HS-27A (cell line): ENCODE measurements at places on chromosomes 16 and 17.
A peak's percentile ranks its signal among the peaks of the same experiment; 100 is the strongest.

GRCh38 chr17:57486882-57487301 lies 230.6 kb downstream of the MSI2 start:
- DNase-seq: no peak

GRCh38 chr17:60720763-60721531 lies 43.3 kb downstream of the BCAS3 start:
- DNase-seq: peak; percentile 20

GRCh38 chr17:49384951-49385350 lies 22.9 kb upstream of the ZNF652 start:
- DNase-seq: no peak

DNA sequence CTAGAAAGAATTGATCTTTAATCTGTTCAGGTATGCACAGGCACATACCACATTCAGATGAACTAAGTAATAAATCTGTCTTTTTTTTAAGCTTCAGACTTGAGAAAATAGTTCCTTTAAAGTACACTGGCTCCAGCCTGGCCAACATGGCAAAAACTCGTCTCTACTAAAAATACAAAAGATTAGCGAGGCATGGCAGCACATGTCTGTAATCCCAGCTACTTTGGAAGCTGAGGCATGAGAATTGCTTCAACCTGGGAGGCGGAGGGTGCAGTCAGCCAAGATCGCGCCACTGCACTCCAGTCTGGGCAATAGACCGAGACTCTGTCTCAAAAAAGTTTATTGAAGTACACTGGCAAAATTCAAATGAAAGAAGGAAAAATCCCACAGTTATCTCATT lies 111.0 kb upstream of the NETO2 start:
- DNase-seq: no peak

GRCh38 chr17:5121186-5121841 lies 5.5 kb downstream of the USP6 start:
- DNase-seq: no peak

GRCh38 chr16:83973581-83974385 lies 5.7 kb downstream of the NECAB2 start:
- no peak for DNase-seq

DNA sequence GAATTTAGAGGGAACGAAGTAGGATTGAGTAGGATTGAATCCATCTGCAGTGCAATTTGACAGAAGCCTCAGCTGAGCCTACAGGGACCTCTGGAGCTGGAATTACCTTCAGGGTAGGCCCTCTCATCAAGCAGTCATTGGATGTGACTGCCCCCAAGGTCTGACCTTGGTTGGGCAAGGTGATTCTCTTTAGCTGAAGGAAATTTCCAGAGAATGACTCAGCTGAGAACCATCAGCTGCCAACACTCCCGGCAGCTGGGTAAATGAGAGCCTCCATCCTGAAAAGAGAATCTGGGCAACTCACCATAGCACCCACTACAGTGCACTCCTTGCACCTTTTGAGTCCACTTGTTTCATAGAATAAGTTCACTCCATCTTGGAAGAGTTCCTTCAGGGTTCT lies 113.5 kb upstream of the MED13 start:
- DNase-seq: no peak

- no peak for DNase-seq
Measured at GRCh38 chr17:80539022-80539641, 5.5 kb upstream of the RPTOR start.
